ENCODE measurements at places on chromosomes 2 and 18. TPM values are rescaled to one million over a fixed set of nuclear protein-coding genes. Genes with fewer than 3 reads are reported as not detected.

The ASNSD1 gene
- total RNA-seq = 81.8 TPM

The KCNS3 gene
- total RNA-seq = 2.7 TPM

The FEV gene
- total RNA-seq = not detected

The HOXD13 gene
- total RNA-seq = not detected

The STPG4 gene
- 0.72 TPM for total RNA-seq

The ANO7 gene
- total RNA-seq = 1.2 TPM

The SELENOI gene
- 11.6 TPM for total RNA-seq

All from osteoblast (primary cell).